ENCODE measurements at places on chromosomes 2 and 18. TPM values are rescaled to one million over a fixed set of nuclear protein-coding genes. Genes with fewer than 3 reads are reported as not detected.

Gene LINC00305
- total RNA-seq: not detected

Gene MARCHF4
- total RNA-seq: under 0.01 TPM

Gene TRAPPC12
- total RNA-seq: 77.6 TPM

Gene UGT1A8
- under 0.01 TPM for total RNA-seq

Gene CGREF1
- 9.2 TPM for total RNA-seq

Gene IGFBP5
- under 0.01 TPM for total RNA-seq

Gene ZNF513
- total RNA-seq: 17.0 TPM

DNA sequence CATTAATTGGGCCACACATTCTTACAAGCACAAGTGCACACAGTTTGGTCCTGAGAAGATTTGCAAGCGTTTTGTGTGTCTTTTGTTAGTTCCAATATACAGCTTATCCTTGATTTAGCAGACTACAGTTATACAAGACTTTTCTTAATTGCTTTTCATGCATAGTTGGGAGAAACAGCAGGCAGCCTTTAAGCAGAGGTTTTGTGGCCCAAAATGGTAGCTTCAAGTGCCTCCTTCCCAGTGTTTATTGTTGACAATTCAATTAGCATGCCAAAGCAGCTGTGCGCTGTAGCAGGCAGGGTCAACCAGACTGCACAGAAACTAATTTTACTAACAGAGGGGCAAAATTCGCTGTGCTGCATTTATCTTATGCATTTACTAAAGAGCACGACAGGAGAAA is 47.5 kb downstream of the FRZB start:
- no peak for DNase-seq

- DNase-seq: no peak
These were observed 58.6 kb downstream of the CERS6 start for GRCh38 chr2:168514692-168515091.

DNA sequence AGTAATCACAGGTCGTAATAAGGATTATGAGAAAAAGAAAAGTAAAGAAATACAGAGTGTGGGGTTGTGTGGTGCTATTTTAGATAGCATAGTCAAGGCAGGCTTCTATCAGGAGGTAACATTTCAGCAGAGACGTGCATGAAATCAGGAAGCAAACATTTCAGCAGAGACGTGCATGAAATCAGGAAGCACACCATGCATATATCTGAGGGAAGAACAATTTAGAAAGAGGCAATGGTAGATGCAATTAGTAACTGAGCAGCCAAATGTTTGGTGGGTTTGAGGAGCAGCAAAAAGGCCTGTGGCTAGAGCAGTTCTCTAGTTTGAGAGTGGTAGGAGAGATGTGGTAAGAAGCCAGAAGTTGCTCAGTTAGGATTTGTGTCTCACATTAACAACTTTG is 713.7 kb downstream of the ADCYAP1 start:
- DNase-seq: no peak

DNA sequence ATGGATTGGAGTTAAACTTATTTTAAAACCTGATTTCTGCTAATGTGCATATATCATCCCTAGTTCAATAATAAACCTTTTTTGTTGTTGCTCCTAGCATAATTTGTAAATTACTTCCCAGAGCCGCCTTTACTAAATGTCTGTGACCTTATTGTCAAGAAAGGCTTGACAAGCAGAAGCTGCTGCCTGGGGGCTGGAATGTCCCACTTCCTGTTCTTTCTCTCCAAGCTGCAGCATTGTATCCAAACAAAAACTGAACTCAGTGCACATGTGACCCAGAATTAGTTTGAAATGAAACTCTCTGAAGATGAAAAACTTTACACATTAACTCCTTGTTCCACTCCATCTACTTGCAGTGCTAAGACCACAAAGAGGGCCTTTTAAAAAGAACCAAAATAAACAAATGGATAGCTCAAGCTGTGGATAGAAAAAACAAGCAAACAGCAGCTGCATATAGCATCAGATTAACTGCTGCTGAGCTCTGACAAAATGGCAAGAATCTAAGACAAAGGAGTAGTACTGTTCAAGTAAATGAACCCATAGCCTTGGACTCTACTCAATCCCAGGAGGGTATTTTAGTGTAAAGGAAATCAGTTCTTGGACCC is 99.8 kb upstream of the NEUROD1 start:
- no peak for DNase-seq

GRCh38 chr2:8433390-8433789 is 248.5 kb upstream of the ID2 start:
- no peak for DNase-seq

- DNase-seq: no peak
These were observed 2.5 kb downstream of the NFU1 start for GRCh38 chr2:69434753-69435152.

GRCh38 chr18:9325716-9326115 is 8.9 kb upstream of the TWSG1 start:
- no peak for DNase-seq

GRCh38 chr2:97005353-97005752 is 19.0 kb upstream of the FAM178B start:
- DNase-seq: peak; percentile 42

DNA sequence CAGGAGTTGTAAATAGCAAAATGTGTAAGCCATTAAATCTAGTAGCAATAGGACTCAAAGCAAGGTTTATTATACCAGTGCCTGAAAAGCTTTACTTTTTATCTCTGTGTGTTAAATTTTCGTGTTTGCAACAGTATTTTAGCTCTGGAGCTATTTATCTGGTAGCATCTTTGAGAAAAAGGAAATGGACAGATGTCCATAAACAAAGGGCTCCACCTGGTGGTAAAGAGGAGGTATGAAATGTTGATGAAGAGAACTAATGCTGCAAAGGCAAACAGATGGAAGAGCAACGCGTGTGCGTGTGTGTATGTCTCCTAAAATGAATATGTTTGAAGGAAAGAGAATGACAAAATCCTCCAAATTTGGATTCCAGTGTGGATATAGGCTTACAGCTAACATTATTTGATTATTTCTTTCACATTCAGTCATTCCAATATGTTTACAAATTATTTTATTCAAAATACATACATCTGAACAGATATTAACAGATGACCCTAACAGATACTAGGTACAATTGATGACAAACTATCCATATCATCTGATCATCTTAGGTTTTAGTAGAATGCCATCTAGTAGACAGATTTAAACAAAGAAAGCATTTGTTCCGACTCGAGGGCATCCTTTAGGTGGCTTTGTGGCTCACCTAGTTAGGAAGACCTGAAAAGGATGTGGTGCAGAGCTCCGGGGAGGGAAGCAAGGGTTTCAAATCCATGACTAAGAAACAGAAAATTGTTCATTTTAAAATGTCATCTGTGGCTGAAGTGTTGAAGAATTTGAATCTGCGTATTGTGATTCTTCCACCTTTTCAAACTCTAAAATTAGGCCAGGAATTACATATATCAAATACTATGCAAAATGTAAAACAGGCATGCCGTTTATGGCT is 383.3 kb downstream of the MTX2 start:
- DNase-seq: peak; percentile 62

- DNase-seq: no peak
These were observed 133.9 kb upstream of the GCFC2 start for GRCh38 chr2:75844651-75845050.

GRCh38 chr2:45793305-45793962 is 142.0 kb downstream of the PRKCE start:
- no peak for DNase-seq
